ENCODE measurements at places on chromosomes 6 and 20. TPM values are rescaled to one million over a fixed set of nuclear protein-coding genes. Genes with fewer than 3 reads are reported as not detected.

DNA sequence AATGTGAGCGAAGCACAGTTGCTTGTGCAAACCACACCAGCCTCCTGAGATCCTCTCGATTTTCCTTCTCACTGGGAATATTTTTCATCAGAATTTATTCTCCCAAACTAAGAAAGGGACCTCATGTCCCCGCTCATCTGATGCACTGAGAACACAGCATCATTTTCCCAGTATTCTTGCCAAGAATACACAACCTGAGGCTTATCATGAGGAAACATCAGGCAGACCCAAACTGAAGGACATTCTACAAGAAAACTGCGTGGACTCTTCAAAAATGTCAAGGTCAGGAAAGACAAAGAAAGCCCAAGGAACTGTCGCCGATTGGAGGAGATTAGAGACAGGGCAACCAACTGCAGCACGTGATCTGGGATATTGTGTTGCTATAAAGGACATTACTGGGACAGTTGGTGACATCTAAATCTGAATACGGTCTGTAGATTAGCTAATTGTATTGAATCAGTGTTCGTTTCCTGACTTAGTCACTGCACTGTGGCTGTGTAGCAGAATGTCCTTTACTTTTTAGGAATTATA lies 72.3 kb downstream of the SNX5 start:
- H3K27me3 ChIP-seq = no peaks in the 10 kb centered on the region
- DNase-seq = no peak
- no peaks in the 10 kb centered on the region for H3K36me3 ChIP-seq
- no peak overlapping the region for H3K4me3 ChIP-seq
- H3K4me1 ChIP-seq = peaks cover 5% of the 10 kb centered on the region
- peak overlapping the region; percentile 26 for H3K27ac ChIP-seq

- no peaks in the 10 kb centered on the region for H3K36me3 ChIP-seq
- no peaks in the 10 kb centered on the region for H3K4me1 ChIP-seq
- no peaks in the 10 kb centered on the region for H3K27me3 ChIP-seq
- no peak overlapping the region for H3K4me3 ChIP-seq
- DNase-seq = no peak
- no peak overlapping the region for H3K27ac ChIP-seq
These were observed 13.0 kb upstream of the TBPL1 start for GRCh38 chr6:133939778-133940667.

DNA sequence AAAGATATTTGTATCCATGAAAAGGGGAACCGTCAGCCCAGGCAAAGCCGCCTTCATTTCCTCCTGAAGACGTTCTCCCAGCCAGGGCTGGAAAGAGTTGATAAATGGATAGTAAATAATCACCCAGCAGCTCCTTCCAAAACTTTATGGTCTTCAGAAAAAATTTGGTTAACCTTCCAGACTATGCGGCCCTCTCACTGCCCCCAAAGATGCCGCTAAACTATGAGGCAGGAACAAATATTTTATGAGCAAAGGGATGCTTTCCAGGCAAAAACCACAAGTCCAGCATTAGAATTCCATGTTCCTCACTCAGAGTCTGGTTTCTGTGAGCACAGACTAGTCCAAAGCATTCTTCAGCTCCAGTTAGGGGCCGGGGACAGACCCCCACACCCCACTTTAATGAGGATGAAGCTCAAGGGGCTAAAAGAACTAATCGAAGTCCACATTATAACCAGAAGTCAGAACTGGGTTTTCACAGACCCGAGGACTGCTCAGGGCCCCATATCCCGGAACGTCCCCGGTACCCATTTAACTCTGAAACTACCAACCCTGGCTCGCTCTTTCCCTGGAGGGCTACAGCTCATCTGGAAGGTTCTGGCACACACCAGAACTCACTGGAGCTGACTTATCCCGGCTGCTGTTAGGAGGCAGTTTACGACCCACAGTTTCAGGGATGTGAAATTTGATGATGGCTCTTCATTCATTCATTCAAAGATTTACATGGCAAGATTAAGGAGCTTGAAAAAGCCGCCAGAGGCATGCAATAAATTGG lies 29.4 kb downstream of the BMP7 start:
- H3K4me3 ChIP-seq = no peak overlapping the region
- H3K27me3 ChIP-seq = peaks cover 9% of the 10 kb centered on the region
- no peaks in the 10 kb centered on the region for H3K36me3 ChIP-seq
- no peak overlapping the region for H3K27ac ChIP-seq
- no peak for DNase-seq

GRCh38 chr6:36701401-36701991 lies 3.9 kb downstream of the RAB44 start:
- no peaks in the 10 kb centered on the region for H3K27me3 ChIP-seq
- H3K36me3 ChIP-seq = no peaks in the 10 kb centered on the region
- peak; percentile 49 for DNase-seq
- H3K27ac ChIP-seq = no peak overlapping the region

- H3K36me3 ChIP-seq = no peaks in the 10 kb centered on the region
- no peak overlapping the region for H3K27ac ChIP-seq
- no peaks in the 10 kb centered on the region for H3K4me1 ChIP-seq
These were observed 26.9 kb downstream of the RING1 start for GRCh38 chr6:33235221-33235634.

DNA sequence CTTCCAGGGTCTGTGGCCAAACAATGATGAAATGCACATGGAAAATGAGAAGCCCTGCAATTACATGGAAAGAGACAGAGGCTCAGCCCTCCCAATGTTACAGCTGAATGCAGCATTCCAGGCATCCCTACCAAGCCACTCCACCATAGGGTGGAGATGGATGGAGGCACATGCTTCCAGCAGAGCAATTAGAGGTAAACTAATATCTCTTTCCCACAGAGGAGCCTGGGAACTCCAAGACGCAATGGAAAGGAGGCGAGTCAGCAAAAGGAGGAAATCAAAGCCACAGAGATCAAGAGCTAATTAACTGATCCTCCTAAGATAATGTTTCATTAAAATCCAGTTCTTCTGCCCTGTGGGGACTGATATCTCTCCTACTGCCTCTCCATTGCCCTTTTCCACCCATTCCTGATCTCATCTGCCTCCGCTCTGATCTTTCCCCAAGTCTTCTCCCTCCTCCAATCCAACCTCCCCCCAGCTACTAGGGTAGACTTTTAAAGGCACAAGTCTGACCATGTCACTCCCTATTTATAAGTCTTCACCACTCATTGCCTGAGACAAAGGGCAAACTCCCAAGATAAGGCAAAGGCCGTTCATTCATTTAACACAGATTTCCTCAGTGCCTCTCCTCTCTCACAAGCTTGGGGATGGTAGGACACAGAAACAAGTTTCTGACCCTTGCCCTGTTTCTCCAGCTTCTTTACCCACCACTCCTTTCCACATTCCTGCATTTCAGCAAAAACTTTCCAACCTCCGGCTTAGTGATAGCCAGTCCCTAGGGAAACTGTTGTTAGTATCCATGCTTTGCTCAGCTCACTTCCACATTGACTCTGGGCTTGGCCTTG lies 14.3 kb upstream of the KCNB1 start:
- H3K27ac ChIP-seq = peak overlapping the region; percentile 87
- no peak overlapping the region for H3K4me3 ChIP-seq
- no peaks in the 10 kb centered on the region for H3K36me3 ChIP-seq
- peak; percentile 89 for DNase-seq
- H3K27me3 ChIP-seq = no peaks in the 10 kb centered on the region

DNA sequence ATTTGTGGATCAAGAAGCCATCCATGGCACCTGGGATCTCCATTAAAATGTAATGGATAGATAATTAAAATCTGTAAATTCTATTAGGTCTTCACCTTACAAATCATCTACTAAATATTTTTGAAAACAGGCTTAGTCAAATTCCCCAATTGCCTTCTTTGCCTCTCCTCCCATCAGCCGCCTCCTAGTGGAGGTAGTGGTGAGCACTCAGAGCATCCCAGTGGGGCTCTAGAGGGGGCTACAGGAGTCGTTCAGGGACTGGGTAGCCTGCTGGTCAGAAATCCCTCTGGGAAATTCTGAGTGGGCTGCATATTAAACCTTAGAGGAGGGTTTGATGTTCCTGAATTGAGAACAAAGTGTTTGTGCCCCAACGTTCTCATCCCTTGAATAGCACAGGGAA lies 20.8 kb upstream of the PAX1 start:
- no peak overlapping the region for H3K4me3 ChIP-seq
- no peaks in the 10 kb centered on the region for H3K36me3 ChIP-seq
- DNase-seq = no peak
- H3K27ac ChIP-seq = no peak overlapping the region

DNA sequence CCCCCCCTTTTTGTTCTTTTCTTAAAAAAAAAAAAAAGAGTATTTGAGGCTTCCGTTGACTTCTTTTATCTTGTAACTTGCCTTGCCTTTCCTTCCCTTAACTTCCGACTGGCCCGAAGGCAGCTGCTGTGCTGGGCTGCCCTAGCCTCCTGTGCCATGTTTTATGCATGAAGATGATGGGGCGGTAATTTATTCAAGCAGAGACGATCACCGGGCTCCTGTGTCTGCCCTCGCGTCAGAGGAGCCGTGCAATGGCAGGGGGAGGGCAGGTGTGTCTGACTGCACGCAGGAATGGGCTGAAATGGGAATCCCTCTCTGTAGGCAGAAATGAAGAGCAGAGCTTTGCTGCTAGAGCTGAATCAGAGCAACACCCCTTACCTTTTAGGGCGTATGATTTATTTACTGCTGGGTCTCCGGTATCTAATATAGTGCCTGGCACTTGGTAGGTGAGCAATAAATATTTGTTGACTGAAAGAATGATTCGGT lies 106.3 kb upstream of the RIPOR2 start:
- no peak for DNase-seq
- no peaks in the 10 kb centered on the region for H3K4me1 ChIP-seq
- H3K27me3 ChIP-seq = no peaks in the 10 kb centered on the region
- no peaks in the 10 kb centered on the region for H3K36me3 ChIP-seq
- no peak overlapping the region for H3K4me3 ChIP-seq

The CAP2 gene
- polyA plus RNA-seq = 11.2 TPM

All from large intestine (tissue), 12 donors.